DMS153 (cell line): ENCODE measurements at places on chromosomes 3 and 15.

GRCh38 chr15:41340189-41340695 is 7.6 kb downstream of the NUSAP1 start:
- no peak for DNase-seq

DNA sequence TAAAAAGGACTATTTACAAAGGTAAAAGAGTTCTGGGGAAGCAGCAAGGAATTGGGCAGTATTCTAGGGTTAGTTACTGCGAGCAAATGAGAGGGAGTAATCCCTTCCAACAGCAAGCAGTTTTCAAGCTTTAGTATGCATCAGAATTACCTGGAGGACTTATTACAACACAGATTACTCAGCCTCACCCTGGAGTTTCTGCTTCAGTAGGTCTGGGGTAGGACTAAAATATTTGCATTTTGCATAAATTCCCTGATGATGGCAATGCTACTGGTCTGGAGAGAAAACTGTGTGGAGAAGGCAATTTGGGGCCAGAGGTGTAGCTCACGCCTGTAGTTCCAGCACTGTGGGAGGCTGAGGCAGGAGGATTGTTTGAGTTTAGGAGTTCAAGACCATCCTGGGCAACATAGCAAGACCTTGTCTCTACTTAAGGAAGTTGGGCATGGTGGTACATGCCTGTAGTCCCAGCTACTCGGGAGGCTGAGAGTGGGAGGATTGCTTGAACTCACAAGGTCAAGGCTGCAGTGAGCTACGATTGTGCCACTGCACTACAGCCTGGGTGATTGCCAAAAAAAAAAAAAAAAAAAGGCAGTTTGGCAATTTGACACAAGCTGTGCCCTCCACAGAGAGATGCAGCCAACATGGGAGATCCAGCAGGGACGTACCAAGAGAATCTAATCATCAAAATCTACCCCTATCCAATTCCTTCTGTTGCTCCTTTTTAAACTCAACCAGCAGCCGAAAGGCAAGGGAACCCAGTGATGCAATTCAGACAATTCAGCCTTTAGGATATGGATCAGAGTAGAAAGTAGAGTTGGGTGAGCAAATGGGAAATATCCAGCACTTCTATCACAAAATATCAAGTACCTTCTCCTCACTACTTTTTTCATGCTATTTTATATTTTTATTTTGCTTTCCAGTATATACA is 27.1 kb upstream of the AP4E1 start:
- DNase-seq, result no peak

GRCh38 chr3:13513051-13513912 is 33.2 kb downstream of the HDAC11 start:
- DNase-seq, result no peak

- DNase-seq, result no peak
These were observed 184.5 kb downstream of the ATP8B4 start for GRCh38 chr15:49934487-49934886.

DNA sequence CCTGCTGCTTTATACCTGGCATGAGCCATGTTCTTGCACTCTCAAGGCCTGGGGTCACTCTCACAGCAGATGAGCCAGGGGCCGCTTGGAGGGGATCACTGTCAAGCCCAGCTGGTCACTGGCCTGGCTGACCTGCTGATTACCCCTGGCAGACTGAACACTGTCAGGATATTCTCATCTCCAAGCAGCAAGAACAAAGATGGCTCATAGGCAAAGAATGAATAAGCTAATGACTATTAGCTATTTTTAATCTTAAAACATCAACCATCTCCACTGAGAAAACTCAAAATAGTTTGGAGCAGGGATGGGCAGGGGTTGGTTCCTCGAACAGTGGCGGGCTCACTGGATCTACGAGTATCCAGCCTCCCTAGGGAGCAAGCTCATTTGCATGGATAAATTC is 64.4 kb upstream of the ACAN start:
- no peak for DNase-seq

DNA sequence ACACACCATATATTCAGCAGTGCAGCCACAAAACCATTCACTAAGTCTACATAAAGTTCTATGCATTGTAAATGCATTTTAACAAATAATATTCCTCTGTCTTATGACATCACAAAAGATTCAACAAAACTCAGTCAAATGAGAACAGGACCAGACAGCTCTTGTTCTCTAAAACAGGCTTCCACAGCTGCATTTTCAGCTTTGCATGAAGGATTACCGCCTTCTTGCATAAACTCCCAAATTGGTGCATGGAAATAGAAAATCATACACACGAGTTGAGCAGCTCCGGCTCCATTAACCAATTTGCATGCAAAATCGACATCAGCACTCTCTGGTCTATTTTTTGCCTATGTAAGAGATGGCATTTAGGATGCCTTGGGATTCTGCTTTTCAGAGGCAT is 66.4 kb downstream of the RFTN1 start:
- DNase-seq, result no peak

- DNase-seq, result no peak
These were observed 149.8 kb downstream of the TJP1 start for GRCh38 chr15:29672446-29672845.

DNA sequence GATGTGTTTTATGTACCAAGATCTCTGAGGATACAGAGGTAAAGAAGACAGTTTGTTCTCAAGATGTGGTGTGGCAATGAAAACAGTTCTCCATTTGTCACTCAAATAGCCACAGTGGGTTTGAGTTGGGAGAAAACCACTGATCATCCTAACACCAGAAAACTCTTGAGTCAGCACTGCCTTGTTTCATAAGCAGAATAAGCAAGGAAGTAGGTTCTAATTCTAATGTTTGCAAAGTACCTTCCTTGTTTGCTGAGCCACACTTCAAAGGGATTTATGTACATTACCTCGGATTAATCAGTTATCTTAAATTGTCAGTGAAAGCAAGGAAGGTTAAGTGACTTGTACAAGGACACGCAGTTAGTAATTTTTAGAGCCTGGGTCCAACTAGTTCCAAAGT is 107.8 kb upstream of the BOC start:
- peak; percentile 51 for DNase-seq

DNA sequence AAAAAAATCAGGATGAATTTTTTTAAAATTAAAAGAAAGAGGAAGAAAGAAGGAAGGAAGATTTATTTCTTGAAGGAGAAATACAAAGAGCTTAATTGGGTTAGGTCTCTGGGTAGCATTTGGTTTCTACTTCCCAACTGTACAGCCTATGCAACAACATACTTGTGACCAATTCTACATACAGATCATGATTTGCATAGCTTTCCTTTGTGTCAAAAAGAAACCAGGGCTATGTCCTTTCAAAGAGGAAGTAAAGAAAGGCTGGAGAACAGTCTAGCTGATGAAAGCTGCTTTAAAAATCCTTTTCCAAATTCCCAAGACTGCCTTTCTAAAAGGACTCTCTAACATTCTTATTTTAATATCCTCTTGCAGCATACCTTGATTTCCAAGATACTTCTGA is 6.1 kb upstream of the HGD start:
- no peak for DNase-seq
